ENCODE measurements at places on chromosomes 7 and 10.

DNA sequence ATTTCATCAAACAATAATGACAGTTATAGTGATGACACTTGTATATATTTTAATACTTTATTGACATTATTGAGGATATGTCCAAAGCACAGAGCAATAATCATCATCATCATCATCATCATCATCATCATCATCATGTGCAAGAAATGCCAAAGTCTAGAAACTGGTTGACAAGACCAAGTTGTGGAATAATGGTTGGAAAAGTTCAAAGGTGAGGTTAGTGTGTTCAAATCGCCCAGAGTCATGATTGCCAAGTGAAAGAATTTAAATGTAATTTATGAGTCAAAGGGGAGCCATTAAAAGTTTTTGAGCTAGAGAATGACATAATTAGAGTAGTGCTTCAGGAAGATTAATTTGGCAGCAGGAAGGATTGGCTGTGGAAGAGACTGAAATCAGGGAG is 852.4 kb downstream of the SORCS1 start:
- DNase-seq, result no peak

DNA sequence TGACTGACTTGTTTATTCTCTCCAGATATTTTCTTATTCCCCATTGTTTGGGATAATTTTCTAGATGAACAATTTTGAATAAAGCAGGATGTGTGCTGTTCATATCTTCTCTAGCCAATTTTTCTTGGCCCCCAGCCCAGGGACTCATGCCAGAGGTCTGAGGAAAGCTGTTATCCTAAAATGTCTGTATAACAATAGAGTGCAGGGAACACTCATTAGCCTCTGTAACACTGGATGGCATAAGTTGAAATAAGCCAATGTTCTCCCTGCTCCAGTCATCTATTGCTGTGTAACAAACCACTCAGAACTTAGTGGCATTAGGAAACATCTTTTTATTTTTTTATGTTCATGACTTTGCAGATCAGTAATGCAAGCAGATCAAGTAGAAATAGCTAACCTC is 121.7 kb upstream of the TRIM24 start:
- no peak for DNase-seq

DNA sequence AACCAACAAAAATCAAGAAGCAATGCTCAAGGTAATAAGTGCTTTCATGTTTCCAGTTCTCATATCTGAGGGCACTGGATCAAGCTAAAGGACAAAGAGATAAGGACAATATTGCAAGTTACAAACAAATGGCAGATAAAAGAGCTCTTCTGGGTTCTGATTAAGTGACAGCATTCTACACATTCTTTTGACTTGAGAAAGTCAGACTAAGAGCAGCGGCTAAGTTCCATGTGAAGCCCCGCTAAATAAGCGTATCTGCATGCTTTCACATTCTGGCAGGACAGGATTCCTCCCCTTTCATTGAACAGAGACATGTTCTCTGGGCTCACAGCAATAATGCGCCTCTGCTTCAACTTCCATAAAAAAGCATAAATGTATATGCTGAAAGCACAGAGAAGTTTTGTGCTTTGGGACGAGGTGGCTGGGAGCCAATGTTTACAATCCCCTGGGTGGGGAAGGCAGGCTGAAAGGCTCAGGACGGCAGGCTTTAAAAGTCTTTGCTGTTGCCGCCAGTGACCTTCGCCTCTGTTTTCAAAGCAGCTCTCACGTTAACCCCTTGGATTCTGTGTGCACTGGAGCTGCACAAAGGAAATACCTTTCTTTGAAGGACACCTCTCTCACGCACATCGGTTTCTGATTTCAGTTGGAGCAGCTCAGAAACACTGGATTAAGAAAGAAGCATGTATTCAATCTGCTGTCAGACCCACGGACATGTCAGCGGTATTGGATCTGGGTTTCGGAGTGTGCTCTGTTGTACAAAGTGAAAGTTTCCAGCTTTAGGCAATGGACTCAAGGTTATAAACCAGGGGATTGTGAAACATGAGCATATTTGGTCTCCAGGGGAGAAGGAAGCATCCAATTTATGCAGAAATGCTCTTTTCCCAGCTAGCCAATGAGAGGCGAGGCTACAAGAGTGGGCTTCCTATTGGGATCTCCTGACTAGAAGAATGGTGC is 105.4 kb upstream of the FAM133B start:
- DNase-seq, result peak; percentile 92

DNA sequence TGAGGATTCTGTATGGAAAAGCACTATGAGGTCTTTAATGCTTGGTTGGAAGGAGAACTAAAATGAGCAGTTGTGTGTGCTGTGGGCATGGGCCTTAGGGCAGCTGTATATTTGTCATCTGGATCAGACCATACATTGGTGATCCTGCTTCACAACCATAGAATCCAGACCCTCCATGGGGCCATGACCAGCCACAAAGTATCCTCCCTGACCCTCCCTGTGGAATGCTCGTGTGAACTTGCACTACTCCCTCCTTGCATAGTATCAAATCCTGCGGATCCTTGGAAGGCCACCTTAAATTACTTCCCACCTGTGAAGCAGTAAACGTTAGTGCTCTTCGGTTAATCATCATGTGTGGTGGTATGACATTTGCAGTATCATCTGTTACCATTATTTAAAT is 67.1 kb downstream of the BMPR1A start:
- DNase-seq, result no peak

- no peak for DNase-seq
These were observed 161.5 kb downstream of the SEMA3D start for GRCh38 chr7:85025312-85025756.

GRCh38 chr7:68107261-68107660 is 1110.6 kb downstream of the TYW1 start:
- no peak for DNase-seq
